Epithelial cell of esophagus (primary cell): ENCODE measurements at places on chromosomes 2 and 18.

GRCh38 chr18:35362531-35362930 is 14.6 kb downstream of the ZNF396 start:
- no peak for DNase-seq

DNA sequence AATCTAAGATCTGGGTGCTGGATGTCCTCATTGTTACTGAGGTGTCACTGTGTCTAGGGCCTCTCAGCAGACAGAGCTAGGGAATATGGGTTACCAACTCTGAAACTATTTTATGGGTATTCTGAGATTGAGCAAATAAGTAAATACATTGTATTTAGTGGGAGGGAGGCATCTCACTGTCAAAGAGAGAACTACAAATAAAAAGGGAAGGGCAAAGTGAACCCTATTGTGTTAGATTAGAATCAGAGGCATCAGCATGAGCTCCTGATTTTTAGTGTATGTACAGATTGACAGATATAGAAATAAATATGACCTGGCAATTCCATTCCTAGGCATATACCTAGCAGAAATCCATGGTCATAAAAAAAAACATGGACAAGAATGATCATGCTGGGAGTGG is 33.9 kb upstream of the RAB6C start:
- DNase-seq, result no peak

DNA sequence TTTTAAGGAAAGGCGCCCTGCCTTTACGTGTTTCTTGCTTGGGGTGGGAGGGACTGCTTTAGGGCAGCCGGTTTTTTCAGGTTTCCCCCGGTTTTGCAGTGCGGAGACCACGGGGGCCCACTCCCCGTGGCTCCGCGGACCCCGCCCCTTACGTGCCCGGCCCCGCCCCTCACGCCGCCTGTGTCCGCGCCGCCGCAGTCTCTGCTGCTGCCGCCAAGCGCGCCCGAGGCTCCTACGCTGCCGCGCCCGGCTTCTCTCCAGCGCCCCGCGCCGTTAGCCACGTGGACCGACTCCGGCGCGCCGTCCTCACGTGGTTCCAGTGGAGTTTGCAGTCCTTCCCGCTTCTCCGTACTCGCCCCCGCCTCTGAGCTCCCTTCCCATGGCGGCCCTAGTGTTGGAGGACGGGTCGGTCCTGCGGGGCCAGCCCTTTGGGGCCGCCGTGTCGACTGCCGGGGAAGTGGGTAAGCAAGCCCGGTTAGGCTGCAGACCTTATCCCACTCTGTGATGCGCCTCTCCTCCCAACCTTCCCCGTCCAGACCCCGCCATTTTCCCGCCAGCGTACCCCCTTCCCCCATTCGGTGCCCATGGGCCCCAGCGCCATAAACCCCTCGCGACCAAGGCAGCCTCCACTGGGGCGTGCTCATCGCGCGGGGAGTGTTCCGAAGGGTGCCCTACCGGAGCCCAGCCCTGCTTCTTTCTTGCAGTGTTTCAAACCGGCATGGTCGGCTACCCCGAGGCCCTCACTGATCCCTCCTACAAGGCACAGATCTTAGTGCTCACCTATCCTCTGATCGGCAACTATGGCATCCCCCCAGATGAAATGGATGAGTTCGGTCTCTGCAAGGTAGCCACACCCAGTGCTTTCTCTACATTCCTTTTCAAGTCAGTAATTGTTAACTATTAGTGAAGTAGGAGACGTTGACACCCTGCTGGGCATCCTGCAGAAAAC is at the start of gene CAD:
TSS of gene CAD (plus strand) at position 197 of the 949 bp plus-strand sequence. CDS start at position 380, 183 bp downstream.
- peak; percentile 89 for DNase-seq

GRCh38 chr2:121297217-121297830 is 12.3 kb upstream of the TFCP2L1 start:
- peak; percentile 54 for DNase-seq

DNA sequence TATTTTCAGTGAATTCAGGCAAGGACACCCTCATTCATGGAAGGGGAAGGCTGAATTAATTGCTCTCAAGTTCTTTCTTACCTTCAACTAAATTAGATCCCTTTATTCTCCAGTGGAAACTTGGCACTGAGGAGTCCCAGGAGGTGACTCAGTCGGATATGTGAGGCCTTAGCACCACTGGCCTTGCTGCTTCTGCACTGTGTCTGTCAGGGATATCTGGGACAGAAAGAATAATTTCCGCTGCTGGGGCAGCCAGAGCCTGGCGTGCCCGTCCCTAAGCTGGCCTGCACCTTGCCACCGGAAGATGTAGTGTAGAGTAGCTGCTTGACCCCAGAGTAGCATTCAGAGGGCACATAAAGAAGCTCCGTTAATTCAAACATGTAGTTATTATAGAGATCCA is 53.4 kb downstream of the LIMS1 start:
- peak; percentile 69 for DNase-seq

- DNase-seq, result peak; percentile 73
Observed at GRCh38 chr18:62767321-62767720, 52.0 kb downstream of the PHLPP1 start.

- no peak for DNase-seq
Observed at GRCh38 chr2:156349605-156350004, 17.1 kb upstream of the NR4A2 start.

- DNase-seq, result no peak
Observed at GRCh38 chr18:49519101-49519971, 32.3 kb upstream of the C18orf32 start.

- peak; percentile 62 for DNase-seq
Observed at GRCh38 chr18:62954366-62954765, 239.0 kb downstream of the PHLPP1 start.

DNA sequence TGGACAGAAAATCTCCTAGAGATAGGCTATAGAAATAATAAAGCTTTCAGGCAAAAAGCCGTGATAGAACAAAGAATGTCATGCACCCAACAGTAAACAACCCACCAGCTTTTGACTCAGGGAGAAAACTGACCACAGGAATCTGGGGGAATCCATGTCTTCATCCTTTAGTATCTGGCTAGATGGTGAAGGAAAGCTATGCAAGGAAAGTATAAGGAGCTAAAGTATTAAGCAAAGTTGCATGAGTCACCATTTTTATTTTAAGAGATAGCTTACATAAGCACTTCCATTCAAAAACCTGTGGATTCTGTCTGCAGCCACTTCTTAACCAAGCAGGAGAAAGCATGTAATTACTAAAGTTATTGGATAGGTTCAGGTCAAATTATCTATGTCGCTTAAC is 363.8 kb downstream of the LRP1B start:
- peak; percentile 36 for DNase-seq

DNA sequence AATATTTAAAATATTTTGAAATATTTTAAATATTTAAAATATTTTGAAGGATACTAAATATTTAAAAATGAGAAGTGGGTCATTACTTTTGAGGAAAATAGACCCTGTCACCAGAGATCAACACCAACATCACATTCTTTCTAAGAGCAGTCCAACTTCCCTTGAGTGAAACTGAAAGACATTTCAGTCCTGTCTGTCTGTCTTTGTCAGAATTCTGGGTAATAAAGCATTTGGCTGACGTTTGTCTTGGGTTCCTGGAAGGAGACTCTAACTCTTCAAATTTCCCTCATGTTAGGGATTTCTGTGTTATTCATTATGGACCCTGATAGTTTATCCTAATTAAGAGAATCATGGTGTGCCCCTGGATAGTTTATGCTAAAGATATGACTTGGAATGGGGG is 32.8 kb downstream of the TTC21B start:
- no peak for DNase-seq

DNA sequence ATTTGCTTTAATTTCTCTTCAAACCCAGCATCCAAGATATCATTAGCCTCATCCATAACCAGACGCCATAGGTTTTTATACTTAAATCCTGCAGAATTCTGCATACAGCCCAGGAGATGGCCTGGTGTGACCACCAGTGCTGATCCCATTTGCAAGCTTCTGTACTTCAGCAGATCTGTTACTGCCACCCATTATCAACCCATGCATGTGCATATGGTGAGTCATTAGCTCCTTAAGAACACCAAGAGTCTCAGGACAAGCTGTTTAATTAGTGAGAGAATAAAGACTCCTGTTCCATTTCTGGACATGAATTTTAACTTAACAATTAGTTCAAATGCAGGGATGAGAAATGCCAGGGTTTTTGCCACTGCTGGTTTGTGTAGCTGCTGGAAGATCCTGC is 110.7 kb upstream of the TANK start:
- DNase-seq, result peak; percentile 18

GRCh38 chr2:205972113-205972512 is 113.9 kb downstream of the INO80D start:
- DNase-seq, result no peak

- DNase-seq, result no peak
Observed at GRCh38 chr18:44699572-44700261, 19.0 kb downstream of the SETBP1 start.

DNA sequence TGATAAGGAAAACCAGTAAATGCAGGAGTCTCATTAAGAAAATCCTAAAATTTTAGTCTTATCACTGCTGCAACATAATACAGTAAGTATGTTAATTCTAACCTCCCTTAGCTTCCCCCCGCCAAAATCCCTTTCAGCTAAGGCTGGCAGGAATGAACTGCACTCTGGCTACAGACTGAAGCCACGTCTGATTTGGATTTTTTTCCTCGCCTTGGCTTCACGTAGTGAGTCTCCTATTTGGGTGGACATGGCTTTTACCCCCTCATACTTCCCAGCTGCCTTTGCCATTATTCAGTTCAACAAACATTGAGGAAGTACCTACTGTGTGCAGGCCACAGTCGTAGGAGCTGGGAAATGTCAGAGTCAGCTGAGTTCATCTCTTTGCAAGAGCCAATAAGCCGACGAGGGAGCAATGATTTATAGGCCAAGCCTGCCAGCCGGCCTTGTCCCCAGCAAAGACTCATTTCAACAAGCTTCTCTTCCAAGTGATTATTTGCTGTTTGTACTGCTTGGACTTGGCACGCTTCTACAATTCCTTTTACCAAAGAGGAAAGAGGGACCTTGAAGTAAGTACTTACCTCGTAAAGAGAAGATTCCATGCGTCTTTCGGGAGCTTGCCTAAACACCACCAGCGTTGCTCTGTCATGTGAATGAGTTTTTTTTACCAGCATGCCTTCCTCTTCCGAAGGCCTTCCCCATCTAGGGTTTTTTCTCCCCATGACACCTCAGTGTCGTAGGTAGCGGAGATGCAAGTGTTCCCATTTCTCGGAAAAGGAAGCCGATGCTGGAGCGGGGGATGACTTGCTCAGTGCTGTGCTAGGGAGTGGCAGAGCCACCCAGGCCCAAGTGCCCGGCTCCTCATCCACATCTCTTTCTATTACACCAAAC is 138.6 kb downstream of the KLHL29 start:
- DNase-seq, result no peak

DNA sequence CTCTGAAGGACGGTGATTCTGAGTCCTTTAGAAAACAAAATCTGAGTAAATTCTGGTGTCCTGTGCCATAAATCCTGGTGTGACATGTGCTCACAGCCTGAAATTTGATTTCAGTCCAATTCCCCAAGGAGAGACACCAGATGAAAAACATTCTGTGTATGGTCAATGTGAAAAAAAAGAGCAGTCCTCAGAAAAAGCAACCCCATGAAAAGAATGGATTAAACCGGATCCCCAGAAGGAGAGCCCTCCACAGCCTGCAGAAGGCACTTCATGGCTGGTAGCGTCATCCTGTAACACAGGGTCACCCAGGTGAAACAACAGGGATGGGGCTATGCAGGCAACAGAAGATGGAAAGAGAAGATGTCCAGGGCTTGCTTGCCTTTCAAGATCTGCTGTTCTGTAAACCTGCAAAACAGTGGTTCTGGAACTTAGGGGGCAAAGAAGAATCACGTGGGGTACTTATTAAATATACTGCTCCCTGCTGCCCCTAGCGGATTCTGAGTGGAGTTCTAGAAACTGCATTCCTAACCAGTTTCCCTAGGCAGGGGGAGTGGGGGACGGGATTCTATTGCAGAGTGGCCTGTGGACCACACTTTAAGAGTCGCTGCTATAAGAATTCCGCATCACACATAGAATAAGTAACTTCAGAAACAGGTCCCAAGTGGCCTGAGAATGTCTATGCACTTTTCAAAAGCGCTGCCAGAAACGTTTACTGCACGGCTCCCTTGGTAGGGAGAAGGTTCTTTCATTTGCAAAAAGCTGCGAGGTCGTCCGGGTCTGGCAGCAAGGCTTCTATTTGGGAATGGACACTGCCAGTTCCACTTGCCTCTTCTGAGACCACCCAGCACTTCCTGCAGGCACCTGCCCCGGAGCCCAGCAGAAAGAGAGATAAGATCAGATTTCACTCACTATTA is 118.9 kb upstream of the ARL5A start:
- DNase-seq, result peak; percentile 34

GRCh38 chr2:239781454-239781853 is 243.7 kb downstream of the NDUFA10 start:
- DNase-seq, result no peak

DNA sequence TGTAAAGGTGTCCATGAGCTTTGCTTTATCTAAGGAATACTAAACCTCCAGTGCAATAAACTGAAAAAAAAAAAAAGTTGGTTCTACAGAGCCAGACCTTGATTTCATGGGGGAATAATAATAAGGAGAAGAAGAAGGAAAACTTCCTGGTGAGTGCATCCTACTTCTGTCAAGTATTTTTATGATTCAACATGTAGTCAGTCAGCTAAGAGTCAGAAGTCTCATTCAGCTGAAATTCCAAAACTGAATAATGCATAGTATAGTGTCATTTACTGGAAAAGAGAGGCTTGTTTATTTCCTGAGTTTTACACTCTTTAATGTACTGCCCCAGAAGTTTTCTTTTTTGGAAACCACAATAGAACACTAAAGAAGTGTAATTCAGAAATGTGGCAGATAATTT is 77.8 kb upstream of the TACR1 start:
- peak; percentile 67 for DNase-seq

DNA sequence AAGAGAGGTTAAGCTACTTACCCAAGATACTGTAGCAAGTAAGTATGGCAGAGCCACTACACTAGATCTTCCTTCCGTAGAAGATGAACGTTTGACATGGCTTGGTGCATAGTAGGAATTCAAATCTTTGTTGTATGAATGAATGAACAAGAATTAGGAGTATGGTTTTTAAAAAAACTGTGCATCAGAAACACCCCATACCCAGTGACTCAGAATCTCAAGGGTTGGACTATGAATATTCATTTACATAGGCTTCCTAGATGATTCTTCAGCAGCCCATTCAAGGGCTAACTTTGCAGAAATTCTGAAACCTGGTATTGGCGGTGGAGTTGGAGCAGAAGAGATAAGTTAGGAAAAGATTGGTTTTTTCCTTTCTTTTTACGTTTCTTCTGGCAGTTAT is 5.4 kb downstream of the ACTR3 start:
- peak; percentile 22 for DNase-seq

- DNase-seq, result no peak
Observed at GRCh38 chr18:26091047-26091630, 726 bp upstream of the SS18 start.
